ENCODE measurements at places on chromosomes 3 and 15. TPM values are rescaled to one million over a fixed set of nuclear protein-coding genes. Genes with fewer than 3 reads are reported as not detected.

GOLGA8R gene
- total RNA-seq, result 1.8 TPM

SGO1 gene
- 0.69 TPM for total RNA-seq

MORF4L1 gene
- total RNA-seq, result 80.0 TPM

ECE2 gene
- total RNA-seq, result 8.4 TPM

PXYLP1 gene
- total RNA-seq, result 8.1 TPM

UROC1 gene
- total RNA-seq, result not detected

MAP3K13 gene
- total RNA-seq, result 22.6 TPM

- H3K4me3 ChIP-seq, result peak overlapping the region; percentile 99
- peak overlapping the region; percentile 99 for H3K27ac ChIP-seq
- H3K27me3 ChIP-seq, result no peaks in the 10 kb centered on the region
- H3K4me1 ChIP-seq, result peaks cover 16% of the 10 kb centered on the region
- no peaks in the 10 kb centered on the region for H3K36me3 ChIP-seq
- DNase-seq, result peak; percentile 41
Measured at GRCh38 chr3:5188419-5189221, 1.1 kb downstream of the EDEM1 start.

- no peak overlapping the region for H3K27ac ChIP-seq
- no peaks in the 10 kb centered on the region for H3K4me1 ChIP-seq
- no peak for DNase-seq
- no peaks in the 10 kb centered on the region for H3K27me3 ChIP-seq
- H3K36me3 ChIP-seq, result no peaks in the 10 kb centered on the region
Measured at GRCh38 chr3:181410870-181411269, 300.9 kb upstream of the SOX2 start.

DNA sequence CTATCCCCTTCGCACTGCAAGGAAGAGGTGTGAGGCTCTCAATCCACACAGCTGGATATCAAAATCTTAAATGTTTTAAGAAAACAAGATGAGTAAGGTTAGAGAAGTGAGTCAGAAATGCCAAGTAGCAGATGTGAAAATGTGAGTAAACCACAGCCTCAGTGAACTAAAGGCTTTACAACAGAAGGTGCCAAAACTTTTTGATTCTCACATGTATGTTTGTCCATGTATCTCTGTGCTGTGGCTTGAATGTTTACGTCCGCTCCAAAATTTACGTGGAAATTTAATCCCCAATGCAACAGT lies 126.8 kb upstream of the PFN2 start:
- H3K27ac ChIP-seq, result no peak overlapping the region
- no peak for DNase-seq
- no peaks in the 10 kb centered on the region for H3K4me1 ChIP-seq
- H3K36me3 ChIP-seq, result no peaks in the 10 kb centered on the region
- H3K4me3 ChIP-seq, result no peak overlapping the region

DNA sequence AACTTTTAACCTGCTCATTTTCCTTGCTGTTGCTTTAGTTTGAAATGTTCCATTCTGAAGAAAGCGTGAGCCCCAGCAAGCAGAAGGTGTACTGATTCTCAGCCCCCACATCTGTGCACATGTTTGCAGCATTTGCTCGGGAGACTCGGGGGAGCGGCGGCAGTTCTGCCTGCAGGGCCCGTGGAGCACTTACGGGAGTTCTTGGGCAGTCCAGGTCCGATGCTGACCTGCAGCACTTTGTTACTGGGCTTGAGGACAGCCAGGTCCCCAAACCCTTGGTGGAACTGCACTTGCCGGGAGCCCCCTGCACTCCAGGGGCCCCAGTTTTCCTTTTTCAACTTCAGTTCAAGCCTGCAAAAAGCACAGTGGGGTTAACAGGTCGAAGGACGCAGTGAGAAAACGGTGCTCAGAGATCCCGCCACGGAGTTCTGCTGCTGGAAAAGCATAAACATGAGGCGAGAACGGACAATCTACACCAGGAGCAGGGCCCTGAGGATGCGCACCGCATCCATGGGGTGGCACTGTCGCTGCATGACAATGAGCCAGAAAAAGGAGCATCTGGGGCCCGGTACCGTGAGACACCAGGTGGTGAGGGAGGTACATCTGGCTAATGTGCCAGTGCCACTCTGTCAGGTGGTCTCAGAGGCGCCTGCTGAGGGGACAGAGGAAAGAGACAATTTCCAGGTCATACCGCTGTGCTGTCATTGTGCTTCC lies 45.6 kb upstream of the LDHAL6B start:
- no peaks in the 10 kb centered on the region for H3K36me3 ChIP-seq
- H3K27ac ChIP-seq, result no peak overlapping the region
- H3K4me1 ChIP-seq, result no peaks in the 10 kb centered on the region

GRCh38 chr3:131561511-131561910 lies 58.7 kb upstream of the MRPL3 start:
- no peaks in the 10 kb centered on the region for H3K27me3 ChIP-seq
- H3K36me3 ChIP-seq, result no peaks in the 10 kb centered on the region
- no peak overlapping the region for H3K27ac ChIP-seq
- no peak overlapping the region for H3K4me3 ChIP-seq
- H3K4me1 ChIP-seq, result no peaks in the 10 kb centered on the region

GRCh38 chr15:36332896-36333295 lies 246.5 kb upstream of the CDIN1 start:
- DNase-seq, result no peak
- no peak overlapping the region for H3K4me3 ChIP-seq
- no peaks in the 10 kb centered on the region for H3K4me1 ChIP-seq
- no peak overlapping the region for H3K27ac ChIP-seq

- no peak for DNase-seq
- no peak overlapping the region for H3K4me3 ChIP-seq
- no peaks in the 10 kb centered on the region for H3K27me3 ChIP-seq
- H3K36me3 ChIP-seq, result no peaks in the 10 kb centered on the region
- H3K4me1 ChIP-seq, result no peaks in the 10 kb centered on the region
Measured at GRCh38 chr3:150729682-150730360, 26.1 kb upstream of the ERICH6 start.

- peaks cover 11% of the 10 kb centered on the region for H3K4me1 ChIP-seq
- peak overlapping the region; percentile 79 for H3K4me3 ChIP-seq
- no peaks in the 10 kb centered on the region for H3K27me3 ChIP-seq
- H3K36me3 ChIP-seq, result no peaks in the 10 kb centered on the region
- peak; percentile 18 for DNase-seq
- no peak overlapping the region for H3K27ac ChIP-seq
Measured at GRCh38 chr3:120350401-120350941, 1.3 kb upstream of the LRRC58 start.

- no peak for DNase-seq
- H3K27me3 ChIP-seq, result no peaks in the 10 kb centered on the region
- no peak overlapping the region for H3K27ac ChIP-seq
- no peaks in the 10 kb centered on the region for H3K4me1 ChIP-seq
- H3K4me3 ChIP-seq, result no peak overlapping the region
Measured at GRCh38 chr15:100733101-100733842, 130.9 kb downstream of the ASB7 start.

DNA sequence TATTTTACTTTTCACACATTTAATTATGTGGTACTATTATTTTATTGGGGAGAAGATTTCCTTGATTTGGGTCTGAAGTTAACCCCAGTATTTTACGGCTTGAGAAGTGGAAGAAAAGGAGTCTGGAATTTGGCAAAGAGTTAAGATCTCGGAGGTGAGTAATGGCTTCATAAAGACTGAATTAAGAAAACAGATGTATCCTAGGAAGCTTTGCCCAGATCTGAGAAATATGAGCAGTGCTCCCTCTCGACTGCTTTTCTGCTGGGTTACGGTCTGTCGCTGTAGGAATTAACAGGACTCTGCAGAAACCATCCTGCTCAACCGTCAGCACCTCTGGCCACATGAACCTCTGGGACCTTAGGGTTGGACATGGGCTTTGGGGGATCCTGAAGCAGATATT lies 163.6 kb upstream of the NDN start:
- H3K27ac ChIP-seq, result no peak overlapping the region
- DNase-seq, result no peak
- H3K4me1 ChIP-seq, result no peaks in the 10 kb centered on the region

DNA sequence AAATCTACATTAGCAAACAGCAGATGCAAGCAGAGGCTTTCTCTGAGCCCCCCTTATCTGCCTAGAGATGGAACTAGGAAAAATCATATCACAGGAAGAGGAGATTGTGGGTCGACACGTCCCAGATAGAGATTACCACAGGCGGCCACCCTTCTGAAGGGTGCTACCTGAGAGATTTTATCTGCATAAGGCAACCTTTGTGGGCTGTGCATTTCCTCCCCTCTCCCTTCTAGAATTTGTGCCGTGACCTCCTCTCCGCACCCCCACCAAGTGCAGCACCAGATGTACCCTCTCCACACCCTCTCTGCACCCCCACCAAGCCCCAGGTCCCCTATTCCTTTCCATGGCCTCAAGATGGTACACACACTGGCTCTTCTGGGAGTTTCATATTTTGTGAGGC lies 27.4 kb downstream of the METTL6 start:
- no peak for DNase-seq
- no peak overlapping the region for H3K27ac ChIP-seq
- no peak overlapping the region for H3K4me3 ChIP-seq
- H3K27me3 ChIP-seq, result no peaks in the 10 kb centered on the region
- no peaks in the 10 kb centered on the region for H3K4me1 ChIP-seq

DNA sequence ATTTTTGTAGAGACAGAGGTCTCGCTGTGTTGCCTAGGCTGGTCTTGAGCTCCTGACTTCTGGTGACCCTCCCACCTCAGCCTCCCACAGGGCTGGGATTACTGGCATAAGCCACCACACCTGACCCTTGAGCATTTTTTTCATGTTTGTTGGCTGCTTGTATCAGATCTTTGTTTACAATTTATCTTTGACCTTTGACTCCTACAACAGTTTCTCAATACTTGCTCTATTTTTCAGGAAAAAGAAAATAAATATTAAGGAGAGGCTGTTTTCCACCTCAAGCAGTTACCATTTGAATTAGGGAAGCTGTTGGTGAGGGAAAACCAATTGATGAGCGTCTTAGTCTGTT lies 44.5 kb downstream of the LIMD1 start:
- DNase-seq, result peak; percentile 33
- H3K4me3 ChIP-seq, result no peak overlapping the region
- peaks cover 42% of the 10 kb centered on the region for H3K4me1 ChIP-seq
- H3K36me3 ChIP-seq, result no peaks in the 10 kb centered on the region
- H3K27me3 ChIP-seq, result no peaks in the 10 kb centered on the region
- H3K27ac ChIP-seq, result no peak overlapping the region

DNA sequence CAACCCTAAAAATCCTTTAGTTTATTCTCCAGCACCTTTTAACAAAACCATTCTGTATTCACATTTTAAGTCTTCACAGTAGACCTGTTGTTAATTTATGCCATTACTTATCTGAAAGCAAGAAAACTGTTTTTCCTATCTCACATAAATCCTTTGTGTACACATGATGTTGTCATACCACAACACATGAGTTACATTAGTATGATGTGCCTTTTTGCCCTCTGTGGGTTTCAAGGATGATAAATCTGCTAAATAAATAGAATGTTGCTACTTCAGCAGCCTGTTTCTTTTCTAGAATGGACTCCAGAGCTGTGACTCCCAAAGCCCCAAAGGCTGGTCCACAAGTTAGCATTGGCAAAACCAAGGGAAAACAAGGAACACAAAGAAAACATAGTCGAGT lies 151.6 kb downstream of the SERPINI1 start:
- no peak overlapping the region for H3K4me3 ChIP-seq
- no peaks in the 10 kb centered on the region for H3K27me3 ChIP-seq
- no peak overlapping the region for H3K27ac ChIP-seq

- no peaks in the 10 kb centered on the region for H3K36me3 ChIP-seq
- no peak overlapping the region for H3K4me3 ChIP-seq
- no peaks in the 10 kb centered on the region for H3K27me3 ChIP-seq
- no peak overlapping the region for H3K27ac ChIP-seq
- H3K4me1 ChIP-seq, result no peaks in the 10 kb centered on the region
Measured at GRCh38 chr3:72159487-72159886, 374.5 kb upstream of the PROK2 start.

DNA sequence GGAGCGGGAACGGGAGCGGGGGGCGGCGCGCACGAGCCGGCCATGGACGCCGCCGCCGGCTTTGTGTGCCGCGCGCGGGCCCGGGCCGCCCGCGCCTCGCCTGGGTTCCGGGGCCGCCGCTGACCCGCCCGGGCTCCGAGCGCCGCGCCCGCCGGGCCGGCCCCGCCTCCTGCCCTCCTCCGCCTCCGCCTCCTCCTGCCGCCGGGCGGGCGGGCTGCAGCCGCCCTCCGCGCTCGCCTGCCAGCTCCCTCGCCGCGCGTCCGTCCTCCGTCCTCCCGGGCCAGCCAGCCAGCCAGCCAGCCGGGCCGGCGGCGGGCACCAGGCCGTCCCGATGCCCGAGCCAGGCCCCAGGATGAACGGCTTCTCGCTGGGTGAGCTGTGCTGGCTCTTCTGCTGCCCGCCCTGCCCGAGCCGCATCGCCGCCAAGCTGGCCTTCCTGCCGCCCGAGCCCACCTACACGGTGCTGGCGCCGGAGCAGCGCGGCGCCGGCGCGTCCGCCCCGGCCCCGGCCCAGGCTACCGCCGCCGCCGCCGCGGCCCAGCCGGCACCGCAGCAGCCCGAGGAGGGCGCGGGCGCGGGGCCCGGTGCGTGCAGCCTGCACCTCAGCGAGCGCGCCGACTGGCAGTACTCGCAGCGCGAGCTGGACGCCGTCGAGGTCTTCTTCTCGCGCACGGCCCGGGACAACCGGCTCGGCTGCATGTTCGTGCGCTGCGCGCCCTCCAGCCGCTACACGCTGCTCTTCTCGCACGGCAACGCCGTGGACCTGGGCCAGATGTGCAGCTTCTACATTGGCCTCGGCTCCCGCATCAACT lies at the start of gene ABHD17C:
Gene ABHD17C (plus strand): TSS at position 212 of the 812 bp plus-strand sequence. CDS start 120 bp downstream, at position 332.
- H3K27ac ChIP-seq, result peak within 1 kb of the TSS; percentile 71
- no peaks in the 10 kb centered on the region for H3K27me3 ChIP-seq
- peak within 1 kb of the TSS; percentile 43 for H3K4me3 ChIP-seq
- H3K4me1 ChIP-seq, result peaks cover 5% of the 10 kb centered on the region

GRCh38 chr3:40035177-40035576 lies 225.8 kb downstream of the MYRIP start:
- H3K4me3 ChIP-seq, result no peak overlapping the region
- no peaks in the 10 kb centered on the region for H3K36me3 ChIP-seq

DNA sequence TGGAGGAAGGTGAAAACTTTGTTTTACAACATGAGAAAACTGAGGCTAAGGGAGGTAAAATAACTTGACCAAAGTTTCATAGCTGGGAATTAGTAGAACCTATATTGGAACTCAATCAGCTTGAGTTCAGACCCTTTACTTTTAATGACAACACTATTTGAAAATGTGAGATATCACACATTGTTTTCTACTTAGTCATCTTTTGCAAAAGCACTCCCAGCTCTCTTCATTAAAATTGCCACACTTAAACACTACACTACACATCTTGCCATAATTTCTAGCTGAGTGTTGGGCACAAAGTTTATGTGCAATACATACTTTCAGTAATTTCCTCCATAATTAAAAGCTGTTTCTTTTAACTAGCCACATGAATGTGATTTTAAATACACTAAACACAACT lies 230.4 kb upstream of the DCBLD2 start:
- H3K4me1 ChIP-seq, result no peaks in the 10 kb centered on the region
- no peak overlapping the region for H3K4me3 ChIP-seq
- no peaks in the 10 kb centered on the region for H3K36me3 ChIP-seq
- no peak overlapping the region for H3K27ac ChIP-seq

All from pancreas (tissue), 10 donors.